ENCODE measurements at places on chromosomes 7 and 10.

- no peak for DNase-seq
Measured at GRCh38 chr7:5795752-5796475, 14.5 kb upstream of the RNF216 start.

DNA sequence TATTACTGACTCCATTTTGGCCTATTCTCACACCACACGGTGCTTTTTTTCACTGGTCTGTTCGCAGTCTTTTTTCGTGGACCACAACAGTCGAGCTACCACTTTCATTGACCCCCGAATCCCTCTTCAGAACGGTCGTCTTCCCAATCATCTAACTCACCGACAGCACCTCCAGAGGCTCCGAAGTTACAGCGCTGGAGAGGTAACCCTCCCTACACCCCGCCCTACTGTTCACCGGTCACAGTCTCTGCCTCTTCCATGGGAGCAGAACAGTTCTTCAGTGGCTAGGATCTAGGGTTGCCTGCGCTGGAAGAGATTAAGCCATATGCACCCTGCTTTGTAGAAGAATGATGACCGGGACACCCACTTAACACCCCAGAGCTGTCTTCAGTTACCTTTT is 103.4 kb upstream of the STK17A start:
- DNase-seq = no peak

GRCh38 chr10:46540412-46541016 is 15.9 kb downstream of the GPRIN2 start:
- no peak for DNase-seq

DNA sequence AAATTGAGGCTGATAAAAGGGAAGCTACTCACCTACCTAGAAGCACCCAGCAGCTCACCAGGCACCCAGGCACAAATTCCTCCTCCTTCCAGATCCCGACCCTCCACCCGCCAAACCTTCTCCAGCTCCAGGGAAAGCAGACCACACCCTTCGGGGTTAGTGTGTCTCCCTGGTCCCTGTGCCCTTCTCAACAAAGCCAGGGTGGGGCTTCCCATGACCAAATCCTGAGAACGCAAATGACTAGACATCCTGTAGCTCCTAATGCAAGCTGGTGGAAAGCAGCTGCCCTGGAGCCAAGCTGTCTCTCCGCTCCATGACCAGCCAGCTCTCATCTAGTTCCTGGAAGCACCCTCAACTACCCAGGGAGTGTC is 4.4 kb downstream of the TBX20 start:
- no peak for DNase-seq

DNA sequence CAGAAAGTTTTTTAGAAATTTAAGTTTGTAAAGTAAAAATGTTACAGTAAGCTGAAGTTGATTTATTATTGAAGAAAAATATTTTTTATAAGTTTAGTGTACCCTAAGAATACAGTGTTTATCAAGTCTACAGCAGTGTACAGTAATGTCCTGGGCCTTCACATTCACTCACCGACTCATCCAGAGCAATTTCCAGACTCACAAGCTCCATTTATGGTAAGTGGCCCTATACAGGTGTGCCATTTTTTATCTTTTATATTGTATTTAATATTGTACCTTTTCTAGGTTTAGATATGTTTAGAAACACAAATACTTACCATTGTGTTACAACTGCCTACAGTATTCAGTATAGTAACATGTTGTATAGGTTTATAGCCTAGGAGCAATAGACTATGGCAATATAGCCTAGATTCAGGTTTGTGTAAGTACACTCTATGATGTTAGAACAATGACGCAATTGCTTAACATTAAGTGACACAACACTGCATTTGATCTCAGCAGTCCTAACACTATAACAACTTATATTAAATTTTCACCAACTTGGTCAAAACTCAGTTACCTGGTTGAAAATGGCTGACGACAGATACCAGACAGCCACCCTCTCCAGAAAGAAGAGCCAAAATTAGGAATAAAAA is 45.7 kb downstream of the HIBADH start:
- no peak for DNase-seq

DNA sequence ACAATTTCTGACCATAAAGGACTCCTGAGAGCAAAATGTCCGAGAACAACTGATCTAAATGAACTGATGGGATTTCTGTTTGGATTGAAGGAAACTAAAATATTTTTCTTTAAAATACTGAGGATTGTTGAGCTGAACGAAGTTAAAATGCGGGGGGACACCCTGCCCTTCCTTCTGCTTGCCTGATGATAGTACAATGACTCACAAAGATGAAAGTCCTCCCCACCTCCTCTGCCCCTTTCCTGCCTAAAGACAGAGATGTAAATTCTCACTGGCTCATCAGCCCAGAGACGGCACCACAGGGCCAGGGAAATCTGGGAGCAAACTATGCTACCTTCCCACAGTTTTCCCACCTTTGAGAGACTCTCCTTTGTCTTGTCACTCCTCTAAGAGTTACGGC is 180.6 kb downstream of the PHTF2 start:
- DNase-seq = no peak

DNA sequence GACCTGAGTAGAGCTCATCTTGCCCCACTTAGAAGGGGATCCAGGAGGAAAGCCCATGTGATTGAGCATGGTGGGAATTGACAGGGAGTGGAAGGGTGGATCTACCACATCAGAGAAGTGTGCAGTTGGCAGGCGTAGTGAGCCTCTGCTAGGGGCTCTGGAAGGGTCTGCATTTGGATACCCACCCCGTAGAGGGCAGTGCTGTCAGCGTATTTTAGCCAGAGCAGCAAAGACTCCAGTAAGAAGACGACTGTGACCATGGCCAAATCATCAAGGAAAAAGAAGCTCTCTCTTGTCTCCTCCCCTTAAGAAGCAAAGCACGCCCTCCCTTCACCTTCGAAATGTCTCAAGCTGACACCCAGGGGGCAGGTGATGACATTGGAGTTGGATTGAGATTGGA is 68.8 kb upstream of the INHBA start:
- no peak for DNase-seq

DNA sequence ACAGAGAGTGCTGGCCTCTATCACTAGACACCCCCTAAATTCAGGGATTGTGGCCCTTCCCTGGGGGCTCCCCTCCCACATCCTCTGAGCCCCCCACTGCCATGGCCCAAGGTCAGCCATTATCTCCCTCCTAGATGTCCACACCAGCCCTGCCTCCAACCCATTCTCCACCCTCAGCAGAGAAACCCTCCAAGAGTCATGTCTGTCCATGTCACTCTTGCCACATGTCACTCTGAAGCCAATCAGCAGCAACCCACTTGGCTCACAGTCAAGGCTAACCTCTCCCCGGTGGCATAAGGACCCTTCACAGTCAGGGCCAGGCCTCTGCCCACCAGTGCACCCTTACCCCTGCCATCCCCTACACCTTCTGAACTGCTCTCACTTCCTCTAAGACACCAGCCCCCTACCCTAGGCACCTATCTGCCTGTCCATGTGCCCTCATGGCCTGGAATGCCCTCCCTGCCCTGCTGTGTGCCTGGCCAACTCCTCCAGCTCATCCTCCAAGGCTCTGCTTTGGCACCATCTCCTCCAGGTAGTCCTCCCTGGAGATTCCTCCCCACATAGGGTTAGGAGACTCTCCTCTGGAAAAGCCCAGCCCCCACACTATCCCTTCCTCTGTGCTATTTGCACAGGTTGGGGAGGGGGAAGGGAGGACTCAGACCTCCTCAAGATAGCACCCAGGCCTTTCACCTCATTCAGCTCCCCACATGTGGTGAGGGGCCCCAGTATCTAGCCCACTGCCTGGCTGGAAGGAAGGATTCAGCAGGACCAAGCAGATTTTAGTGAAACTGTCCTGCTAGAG is 83.7 kb downstream of the GRID1 start:
- DNase-seq = peak; percentile 95

All from vagina (tissue), 2 donors.